ENCODE measurements at places on chromosomes 7 and 10. TPM values are rescaled to one million over a fixed set of nuclear protein-coding genes. Genes with fewer than 3 reads are reported as not detected.

Gene ZNF487
- total RNA-seq, result 1.5 TPM

Gene AKR1C8
- total RNA-seq, result not detected

Gene ZCCHC24
- 4.0 TPM for total RNA-seq

Gene BCAP29
- 55.8 TPM for total RNA-seq

Gene PNLIPRP1
- total RNA-seq, result not detected

Gene PPP1R17
- not detected for total RNA-seq

Gene FAM25C
- total RNA-seq, result not detected

Gene GHRHR
- not detected for total RNA-seq

Gene TMEM176A
- not detected for total RNA-seq

Gene IFIT1
- 0.87 TPM for total RNA-seq

Gene ELN
- total RNA-seq, result 15.5 TPM

- DNase-seq, result no peak
Measured at GRCh38 chr10:48466611-48467240, 138.1 kb downstream of the ARHGAP22 start.

- peak; percentile 87 for DNase-seq
Measured at GRCh38 chr10:48589266-48589665, 15.6 kb downstream of the ARHGAP22 start.

GRCh38 chr7:39304668-39305405 lies 261.4 kb upstream of the YAE1 start:
- no peak for DNase-seq

GRCh38 chr10:67663449-67664087 lies 32.4 kb downstream of the CTNNA3 start:
- DNase-seq, result no peak

- DNase-seq, result no peak
Measured at GRCh38 chr10:3666525-3667302, 118.3 kb downstream of the KLF6 start.

- DNase-seq, result no peak
Measured at GRCh38 chr10:51079766-51080165, 5.5 kb downstream of the PRKG1 start.

GRCh38 chr7:131454498-131454897 lies 101.9 kb downstream of the PODXL start:
- no peak for DNase-seq

DNA sequence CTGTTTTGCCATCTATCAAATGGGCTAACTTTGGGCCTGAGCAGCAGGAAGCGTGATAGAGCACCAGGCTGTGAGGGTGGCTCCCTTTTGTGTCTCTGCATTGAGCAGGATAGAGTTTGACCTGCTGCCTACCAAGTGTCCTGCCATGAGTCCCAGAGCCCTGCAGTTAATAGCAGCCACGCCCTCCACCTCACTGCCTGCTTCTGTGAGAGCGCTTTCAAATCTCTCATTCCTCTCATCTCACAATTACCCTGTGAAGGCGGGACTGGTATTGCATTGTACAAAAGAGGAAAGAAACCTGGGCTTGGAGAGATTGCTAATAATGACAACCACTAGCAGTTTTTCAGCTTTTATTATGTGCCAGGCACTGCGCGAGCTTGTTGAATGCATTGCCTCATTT lies 39.9 kb downstream of the UNC5B start:
- no peak for DNase-seq

DNA sequence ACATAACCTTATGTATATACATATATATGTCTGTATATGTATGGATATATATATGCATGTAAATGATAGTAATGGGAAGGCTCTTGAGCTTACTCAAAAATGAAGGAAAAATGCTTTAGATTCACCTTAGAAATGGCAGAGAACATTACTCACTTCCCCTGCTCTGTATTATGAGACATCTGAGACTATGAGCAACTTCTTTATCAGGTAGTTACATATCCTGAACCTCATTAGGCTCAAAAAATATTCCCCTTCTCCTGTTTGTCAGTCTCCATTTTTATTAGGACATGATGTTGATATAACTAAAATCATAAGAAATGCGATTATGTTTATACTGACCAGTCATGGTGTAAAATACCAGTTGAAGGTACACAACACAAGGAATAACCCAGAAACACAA lies 800.1 kb upstream of the ZWINT start:
- DNase-seq, result no peak

DNA sequence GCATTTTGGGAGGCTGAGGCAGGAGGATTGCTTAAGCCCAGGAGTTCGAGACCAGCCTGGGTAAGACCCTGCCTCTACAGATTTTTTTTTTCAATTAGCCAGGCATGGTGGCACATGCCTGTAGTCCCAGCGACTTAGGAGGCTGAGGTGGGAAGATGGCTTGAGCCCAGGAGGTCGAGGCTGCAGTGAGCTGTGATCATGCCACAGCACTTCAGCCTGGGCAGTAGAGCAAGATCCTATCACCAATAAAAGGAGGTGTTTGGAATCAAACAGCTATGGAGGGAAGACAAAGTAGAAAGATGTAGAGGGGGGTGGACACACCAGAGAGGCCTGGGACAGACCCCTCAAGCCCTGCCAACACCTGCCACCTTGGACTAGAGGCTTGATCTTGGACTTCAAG lies 9.1 kb upstream of the TNRC18 start:
- no peak for DNase-seq

GRCh38 chr10:118958559-118958958 lies 71.0 kb upstream of the NANOS1 start:
- DNase-seq, result no peak

DNA sequence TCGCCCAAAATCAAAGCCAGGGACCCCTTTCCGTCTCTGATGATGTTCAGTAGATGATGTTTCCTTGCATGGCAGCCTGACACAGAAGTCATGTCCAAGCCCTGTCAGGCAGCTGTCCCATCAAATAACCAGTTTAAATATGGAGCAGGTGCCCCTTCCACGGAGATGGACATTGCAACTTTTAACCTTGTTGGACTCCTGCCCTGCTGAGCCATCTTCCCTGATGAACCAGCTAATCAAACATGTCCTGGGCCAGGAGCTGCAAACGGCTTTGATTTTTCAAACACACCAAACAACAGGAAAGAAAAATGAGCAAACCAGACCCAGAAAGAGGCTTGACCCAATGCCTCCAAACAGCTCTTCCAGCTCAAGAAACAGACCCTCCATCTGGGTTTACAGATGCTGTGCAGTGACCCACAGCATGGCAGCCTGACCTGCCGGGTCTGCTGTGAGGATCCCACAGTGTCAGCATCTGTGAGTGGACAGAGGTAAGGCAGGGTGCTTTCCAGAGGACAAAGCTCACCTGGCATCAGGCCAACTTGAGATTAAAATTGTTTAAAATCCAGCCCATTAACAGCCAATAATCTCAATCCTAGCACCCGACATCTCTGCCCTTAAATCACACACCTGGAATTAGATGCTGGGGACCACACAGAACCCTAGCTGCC lies 372.6 kb downstream of the GRID1 start:
- no peak for DNase-seq

DNA sequence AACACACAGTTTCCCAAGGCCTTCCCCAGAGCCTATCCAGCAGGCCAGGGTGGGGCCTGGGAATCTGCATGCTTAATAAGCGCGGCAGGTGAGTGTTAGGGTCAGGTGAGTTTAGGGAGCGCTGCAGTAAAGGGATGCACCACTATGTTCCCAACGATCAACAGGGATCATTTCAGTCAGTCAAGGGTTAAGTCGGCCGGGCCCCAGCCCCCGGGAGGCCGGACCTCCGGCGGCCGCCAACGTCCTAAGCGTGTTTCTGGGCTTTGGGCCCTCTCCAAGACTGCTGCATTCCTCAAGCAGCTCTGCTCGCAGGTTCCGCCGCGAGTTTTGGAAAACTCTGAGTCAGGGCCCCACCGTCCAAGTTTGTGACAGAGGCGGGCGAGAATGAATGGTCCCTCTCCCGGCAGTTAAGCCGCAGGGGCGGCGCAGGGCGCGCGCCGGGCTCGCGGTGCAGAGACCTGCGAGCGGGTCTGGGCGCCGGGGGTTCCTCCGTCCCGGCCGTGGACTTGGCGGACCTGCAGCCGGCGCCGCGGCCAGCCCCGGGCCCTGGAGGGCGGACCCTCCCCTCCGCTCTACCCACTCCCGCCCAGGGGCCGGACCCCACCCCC lies 81.6 kb downstream of the ARHGAP22 start:
- DNase-seq, result peak; percentile 43

DNA sequence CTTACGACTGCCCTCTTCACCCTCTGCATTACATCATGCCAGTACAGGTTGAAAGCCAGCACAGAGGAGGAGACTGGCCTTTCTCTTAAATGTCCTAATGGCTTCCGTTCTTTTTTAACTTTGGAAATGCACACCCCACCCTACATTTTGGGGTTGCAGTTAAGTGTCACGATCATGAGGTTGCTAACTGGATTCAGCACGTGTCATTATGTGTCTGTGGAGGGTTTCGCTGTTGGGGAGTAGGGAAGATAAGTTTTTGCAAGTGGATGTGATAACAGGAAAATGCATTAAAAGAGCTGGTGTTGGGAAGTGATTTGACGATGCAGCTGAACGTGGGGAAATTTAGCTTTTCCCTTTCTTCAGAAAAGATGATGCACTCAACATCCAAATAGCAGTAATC lies 135.9 kb downstream of the LRRC4 start:
- DNase-seq, result no peak

GRCh38 chr7:102834466-102834865 lies 78.3 kb upstream of the LRRC17 start:
- no peak for DNase-seq

- no peak for DNase-seq
Measured at GRCh38 chr10:127344346-127344745, 148.0 kb upstream of the INSYN2A start.

GRCh38 chr7:44400033-44400511 lies 74.7 kb upstream of the CAMK2B start:
- DNase-seq, result no peak

GRCh38 chr10:125955766-125956165 lies 59.4 kb downstream of the FANK1 start:
- DNase-seq, result no peak

DNA sequence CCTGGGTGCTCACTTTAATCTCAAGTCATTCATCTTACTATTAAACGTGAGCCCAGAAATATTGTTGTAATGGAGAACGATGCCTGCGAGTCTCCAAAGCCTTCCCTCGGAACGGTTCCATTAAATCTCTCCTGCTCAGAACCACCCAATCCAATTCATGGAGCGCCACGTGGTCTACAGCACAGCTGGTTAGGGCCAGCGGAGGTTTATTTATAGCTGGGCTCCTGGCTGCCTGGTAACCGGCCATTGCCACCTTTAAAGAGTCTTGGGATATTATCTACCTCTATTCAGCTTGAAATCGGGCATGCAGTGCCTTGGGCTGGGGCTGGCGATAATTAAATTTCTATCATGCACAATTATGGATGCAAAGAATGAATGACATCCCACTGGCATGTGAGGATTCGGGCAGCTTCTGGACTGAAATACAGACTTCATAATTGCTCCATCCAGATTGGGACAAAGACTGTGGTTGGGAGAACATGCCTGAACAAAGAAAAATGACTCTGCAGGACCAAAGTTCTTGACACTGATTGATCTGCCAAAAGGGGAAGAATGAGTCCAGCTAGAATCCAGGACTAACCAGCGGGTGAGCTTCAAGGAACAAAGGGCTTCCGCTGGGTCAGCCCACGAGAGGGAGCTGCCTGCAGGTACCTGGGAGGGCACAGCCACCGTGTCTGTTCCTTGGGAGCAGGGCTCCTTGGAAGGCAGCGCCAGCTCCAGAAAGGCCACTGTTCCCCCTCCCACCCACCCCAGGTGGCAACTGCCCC lies 7.3 kb downstream of the FAM20C start:
- DNase-seq, result no peak

DNA sequence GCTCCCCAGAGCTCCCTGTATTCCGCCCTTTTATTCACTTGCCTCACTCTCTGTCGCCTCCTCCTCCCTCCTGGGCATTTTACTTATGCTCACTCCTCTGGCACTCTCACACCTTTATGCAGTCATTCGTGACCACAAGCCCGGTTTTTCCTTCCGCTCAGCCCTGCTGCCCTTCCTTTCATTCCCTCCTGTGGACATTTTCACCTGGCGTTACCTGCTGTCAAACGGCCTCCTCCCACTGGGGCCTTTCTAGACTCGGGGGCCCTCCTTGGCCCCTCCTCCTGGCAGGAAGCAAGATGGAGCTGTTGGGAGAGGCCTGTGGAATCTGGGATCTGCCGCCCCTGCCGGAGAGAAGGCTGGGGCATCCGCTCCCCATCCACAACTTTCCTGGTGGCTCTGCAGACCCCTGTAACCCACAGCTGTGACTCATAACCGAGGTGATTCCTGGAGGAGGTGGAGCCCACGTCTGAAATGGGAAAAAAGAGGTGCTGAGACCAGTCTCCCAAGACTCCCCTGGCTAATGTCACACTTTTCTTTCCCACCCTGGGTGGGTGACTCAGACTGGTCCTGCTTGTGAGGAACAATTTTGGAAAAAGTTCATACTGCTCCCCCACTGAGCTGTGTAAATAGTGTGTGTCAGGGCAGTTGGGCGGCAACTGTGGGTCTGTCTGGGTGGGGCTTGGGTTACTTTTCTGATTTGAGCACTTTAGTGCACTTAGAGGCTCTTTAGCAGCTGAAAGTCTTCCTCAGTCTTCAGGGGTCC lies 1.2 kb downstream of the VCL start:
- DNase-seq, result peak; percentile 77

GRCh38 chr10:124983321-124983720 lies 41.4 kb downstream of the ZRANB1 start:
- peak; percentile 87 for DNase-seq

DNA sequence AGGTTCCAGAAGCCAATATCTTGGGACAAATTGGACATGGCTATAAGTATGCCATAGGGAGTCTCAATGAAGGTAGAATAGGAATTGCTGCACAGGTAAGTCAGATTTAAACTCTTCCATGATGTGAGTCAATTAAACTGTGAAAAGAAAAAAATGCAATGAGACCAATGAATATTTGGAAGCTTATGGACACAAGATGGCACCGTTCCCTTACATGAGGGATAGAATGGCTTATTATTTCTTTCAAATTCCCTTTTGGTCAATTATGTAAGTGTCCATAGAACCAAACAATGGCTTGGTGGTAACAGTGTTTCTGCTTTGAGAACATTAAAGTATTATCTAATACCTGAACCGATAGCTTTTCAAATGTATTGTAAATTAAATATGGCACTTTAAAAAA lies 35.6 kb downstream of the ACADSB start:
- peak; percentile 7 for DNase-seq

DNA sequence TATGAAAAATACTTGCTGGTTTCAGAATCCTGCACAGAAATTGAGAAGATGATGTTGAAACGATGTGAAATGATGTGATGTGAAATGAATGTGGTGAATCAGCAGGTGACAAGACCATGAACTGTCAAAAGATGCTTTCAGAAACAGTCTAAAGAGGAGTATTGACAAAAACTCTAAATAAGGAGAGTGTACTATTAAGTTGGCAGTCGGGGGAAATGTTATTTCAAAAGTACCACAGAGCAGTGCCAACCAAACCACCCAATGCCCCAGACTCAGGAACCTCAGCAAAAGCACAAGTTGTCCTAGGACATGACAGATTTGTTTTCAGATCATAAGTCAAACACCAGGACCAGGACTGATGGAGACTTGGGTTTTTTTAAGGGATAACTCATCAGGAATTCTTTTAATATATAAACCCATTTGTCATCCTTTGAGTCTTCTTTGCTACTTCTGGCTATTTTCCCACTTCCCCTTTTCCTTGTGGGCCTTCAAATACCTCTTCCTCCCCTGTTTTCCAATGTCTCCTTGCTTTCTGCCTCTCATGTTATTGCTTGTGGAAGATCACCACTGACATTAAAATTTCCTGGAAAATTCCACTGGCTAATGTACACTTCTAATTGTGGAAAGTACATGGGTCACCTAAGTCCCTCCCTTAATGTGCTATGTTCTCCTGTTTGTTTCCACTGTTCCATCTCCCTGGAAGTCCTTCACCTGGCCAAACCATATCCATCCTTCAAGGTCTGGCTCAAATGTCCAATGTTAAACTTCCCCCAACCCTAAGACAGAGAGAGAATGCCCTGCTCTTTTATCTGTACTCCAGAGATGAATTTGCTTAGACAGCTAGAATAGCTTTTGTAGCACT lies 10.2 kb upstream of the PPP1R3C start:
- no peak for DNase-seq
